Naive thymus-derived CD4-positive, alpha-beta T cell (primary cell): ENCODE measurements at places on chromosomes 16 and 17.
A peak's percentile ranks its signal among the peaks of the same experiment; 100 is the strongest.

GRCh38 chr17:2227025-2227699, 76.4 kb downstream of the SMG6 start:
- no peak for DNase-seq

GRCh38 chr17:7004398-7005253, 7.8 kb upstream of the RNASEK start:
- DNase-seq: peak; percentile 67

DNA sequence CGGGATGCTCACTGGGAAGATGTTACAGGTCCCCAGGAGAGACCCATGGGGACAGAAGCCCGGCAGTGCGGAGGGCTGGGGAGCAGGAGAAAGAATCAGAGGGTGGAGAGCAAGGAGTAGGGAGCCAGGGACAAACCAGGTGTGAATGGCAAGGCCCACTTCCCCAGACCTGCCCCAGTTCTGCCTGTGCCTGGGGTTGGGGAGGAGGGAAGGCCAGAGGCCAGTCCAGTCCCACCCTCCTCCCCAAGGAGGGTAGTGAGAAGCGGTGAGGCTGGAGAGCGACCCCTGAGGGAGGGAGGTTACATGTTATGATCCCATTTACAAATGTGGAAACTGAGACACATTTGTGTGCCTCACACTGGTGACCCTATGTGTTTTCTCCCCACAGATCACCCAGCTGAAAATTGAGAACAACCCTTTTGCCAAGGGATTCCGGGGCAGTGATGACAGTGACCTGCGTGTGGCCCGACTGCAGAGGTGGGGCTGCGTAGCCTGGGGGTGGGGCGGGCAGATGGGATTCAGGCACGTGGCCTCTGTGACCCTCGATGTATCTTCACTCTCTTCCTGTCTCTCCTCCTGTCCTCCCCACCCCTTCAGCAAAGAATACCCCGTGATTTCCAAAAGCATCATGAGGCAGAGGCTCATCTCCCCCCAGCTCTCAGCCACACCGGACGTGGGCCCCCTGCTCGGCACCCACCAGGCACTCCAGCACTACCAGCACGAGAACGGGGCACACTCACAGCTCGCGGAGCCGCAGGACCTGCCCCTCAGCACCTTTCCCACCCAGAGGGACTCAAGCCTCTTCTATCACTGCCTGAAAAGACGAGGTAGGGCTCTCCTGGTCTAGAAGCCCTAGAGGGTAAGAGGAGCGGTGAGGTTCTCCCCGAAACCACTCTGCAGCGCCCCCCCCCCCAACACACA, 27.5 kb downstream of the TBX4 start:
- no peak for DNase-seq

GRCh38 chr17:66549311-66549704, 246.9 kb downstream of the PRKCA start:
- no peak for DNase-seq

DNA sequence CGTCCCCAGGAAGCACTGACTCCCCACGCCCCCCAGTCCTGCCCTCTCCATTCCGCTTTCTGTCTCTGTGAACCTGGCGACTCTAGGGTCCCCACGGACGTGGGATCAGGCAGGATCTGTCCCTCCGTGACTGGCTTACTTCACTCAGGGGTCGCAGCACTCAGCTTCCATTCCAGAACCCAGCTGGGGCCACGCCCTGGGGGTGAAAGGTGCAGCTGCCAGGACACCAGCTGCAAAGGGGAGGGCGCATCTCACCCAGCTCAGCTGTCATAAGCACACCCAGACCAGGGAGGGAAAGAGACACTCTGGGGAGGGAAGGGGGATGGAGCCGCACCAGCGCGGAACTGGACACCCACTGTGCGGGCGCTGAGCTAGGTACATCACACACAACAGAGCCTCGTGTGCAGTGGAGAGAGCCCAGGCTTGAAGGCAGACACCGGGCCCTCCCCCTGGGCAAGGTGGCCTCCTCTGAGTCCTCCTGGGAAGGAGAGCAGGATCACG, 18.5 kb upstream of the HEXD start:
- DNase-seq: no peak

DNA sequence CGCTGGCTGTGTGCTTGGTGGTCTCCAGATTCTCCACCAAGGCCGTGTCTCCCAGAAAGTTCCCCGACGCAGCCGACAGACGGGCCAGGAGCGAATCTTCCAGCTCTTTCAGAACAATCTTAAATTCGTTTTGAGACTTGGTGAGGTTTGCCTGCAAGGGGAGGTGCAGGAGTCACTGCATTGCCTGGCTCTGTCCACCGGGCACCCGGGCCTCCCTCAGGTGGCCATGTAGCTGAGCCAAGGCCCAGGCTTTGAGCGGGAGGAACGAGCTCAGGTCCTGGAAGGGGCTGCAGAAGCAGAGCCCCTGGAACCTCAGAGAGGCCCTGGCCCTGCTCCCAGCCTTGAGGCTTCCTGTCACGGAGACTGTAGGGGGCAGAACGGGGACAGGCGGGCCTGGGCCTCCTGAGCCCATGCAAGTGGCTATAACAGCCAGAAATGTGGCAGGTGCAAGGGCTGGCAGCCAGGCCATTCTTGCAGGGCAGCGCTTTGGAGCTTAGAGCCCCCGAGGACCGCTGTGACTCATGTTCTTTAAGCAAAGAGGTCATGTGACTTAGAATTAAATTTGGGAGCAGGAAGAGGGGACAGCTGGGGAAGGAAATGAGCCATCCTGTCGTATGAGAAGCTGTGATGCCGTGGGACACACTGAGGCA, 72.4 kb downstream of the PGS1 start:
- DNase-seq: no peak

- DNase-seq: no peak
These were observed 38.5 kb downstream of the CTU2 start for GRCh38 chr16:88744577-88745521.

DNA sequence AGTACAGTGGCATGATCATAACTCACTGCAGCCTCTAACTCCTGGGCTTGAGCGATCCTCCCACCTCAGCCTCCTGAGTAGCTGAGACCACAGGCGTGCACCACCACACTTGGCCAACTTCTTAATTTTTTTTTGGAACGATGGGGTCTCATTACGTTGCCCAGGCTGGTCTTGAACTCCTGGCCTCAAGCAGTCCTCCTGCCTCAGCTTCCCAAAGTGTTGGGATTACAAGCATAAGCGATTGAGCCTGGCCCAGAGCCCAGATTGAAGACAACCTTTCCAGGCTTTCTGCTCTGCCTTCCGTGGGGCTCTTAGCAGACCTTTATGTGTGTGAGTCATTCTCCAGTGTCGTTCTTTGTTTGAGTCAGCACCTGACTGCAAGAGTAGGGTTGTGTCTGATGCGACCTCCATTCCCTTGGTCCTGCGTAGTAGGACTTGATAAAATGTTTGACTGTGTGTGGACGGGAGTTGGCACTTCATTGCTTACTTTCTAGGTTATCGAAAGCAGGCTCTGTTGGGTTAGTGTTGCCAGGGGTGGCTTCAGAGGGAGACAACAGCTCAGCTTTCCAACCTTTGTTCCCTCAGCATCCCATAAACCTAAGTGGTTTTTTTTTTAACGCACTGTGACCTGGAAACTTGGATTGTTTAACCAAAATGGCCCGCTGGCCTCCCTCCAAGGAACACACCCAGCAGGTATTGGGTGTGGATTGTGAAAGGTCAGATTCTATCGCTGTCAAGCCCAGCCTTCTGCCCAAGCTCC, 26.4 kb downstream of the EEF2K start:
- peak; percentile 28 for DNase-seq

DNA sequence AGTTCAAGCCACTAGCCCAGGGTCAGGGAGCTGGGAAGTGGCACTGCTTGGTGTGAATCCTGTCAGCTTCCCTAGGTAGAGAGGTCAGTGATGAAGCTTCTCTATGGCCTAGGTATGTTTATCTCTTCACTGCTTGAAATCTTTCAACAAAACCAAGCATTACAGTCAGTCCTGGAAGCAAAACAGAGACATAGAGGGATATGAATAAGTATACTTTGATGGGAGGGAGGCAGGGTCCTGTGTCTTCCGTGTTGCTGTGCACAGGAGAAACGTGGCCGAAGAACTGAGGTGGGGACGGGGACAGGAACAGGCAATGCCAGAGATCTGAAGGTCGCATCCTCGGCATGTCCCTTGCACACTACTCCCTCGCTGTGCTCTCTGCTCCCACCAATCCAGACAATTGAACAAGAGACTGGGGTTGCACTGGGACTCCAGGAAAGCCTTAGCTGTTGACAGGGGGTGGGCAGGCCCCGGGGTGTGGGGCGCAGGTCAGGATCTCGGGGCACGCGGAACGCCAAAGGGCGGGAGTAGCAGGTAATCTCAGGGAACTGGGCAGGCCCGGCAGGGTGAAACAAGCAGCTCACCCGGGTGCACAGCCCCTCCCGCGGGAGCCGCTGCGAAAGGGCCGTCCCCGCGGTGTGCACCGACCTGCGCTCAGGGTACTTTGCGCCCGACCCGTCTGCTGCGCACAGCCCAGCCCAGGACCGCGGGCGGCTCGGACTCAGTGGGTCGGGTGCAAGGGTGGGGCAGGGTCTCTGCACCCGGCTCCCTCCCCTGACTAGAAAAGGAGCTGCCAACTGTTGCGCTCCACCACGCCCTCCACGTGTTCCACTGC, at the start of gene MT1H:
Gene MT1H, plus strand, starts transcription at position 810 of the 835 bp plus-strand sequence. CDS start 71 bp downstream, outside the sequence.
- no peak for DNase-seq

DNA sequence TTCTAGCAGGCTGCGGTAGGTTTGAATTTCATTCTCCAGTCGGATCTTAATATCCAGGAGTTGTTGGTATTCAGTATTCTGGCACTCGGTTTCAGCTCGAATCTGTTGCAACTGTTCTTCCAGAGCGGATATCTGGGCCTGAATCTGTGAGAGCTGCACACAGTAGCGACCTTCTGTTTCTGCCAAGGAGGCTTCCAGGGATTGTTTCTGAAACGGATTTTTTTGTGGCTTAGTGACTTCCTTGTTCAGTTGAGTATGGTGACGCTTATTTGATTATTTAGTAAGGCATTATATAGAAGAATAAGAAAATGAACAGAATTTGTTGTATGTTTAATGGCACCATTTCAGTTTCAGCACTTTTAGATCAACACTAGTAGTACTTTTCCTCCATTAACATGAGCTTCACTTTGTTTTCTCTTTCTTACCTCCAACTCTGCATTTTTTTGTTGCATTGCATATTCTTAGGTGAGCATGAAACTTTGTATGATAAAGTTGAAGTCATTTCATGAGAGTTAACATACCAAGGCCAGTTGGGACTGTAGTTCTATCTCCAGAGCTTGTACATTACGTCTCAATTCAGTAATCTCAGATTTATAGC, 2.8 kb downstream of the KRT10 start:
- DNase-seq: no peak

DNA sequence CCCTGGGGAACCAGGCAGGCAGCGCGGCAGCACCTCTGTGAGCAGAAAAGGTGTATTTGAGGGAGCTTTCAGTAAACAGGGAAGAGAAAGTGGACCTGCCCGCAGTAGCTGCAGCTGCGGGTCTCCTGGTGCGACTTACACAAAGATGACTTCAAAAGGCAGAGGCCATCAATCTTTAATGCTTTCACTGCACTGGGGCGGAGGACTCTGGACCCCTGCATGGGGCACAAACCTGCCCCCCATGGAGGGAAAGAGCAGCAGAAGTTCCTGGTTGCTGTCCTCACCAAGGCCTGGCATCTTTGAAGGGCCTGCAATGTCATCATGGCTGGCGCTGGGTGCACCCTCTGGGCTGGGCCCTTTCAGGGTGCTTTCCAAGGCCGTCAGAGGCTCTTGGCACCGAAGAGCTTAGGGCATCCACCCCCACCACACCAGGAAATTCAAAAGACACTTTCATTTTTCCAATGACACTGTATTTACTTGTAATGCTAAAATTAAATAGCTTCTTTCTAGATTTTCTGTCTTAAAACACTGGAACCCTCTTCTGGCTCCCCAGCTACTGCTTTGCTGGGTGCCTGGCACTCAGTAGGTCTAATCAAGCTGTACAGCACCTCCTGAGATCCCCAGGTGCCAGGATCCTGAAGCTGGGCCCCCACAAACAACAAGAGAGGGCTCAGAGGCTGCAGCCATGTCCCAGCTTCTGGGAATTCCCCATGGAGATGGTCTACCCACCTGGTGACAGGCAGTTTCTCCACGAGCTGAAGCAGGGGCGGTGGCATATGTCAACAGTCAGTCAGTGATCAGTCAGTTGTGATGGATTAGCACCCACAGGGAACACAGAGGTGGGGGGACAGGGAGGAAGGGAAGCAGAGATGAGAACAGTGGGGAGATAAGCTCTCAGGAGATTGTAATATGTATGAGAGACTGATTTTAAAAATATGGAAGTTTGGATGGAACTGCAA, 2.1 kb upstream of the CACNG1 start:
- DNase-seq: no peak

GRCh38 chr16:21274172-21274726, 3.8 kb downstream of the CRYM start:
- no peak for DNase-seq

DNA sequence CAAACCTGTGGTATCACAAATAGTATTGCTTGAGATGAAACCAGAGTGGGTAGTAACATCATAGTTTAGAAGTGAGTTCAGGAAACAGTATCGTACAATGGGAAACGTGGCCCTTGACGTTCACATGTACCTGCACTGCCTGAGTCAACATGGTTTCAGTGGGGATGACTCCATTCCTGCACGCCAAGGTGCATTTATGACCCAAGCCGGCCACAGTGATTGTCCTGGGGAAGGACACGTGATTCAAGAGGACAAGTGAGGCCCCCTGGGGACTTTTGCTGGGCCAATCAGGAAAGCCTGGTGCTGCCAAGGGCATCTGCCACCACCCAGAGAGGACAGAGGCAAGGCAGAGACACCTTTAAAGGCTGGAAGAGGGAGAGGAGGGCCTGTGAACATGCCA, 119.2 kb downstream of the AXIN2 start:
- DNase-seq: no peak

- DNase-seq: peak; percentile 29
These were observed 12.5 kb downstream of the TOM1L2 start for GRCh38 chr17:17959520-17960361.

GRCh38 chr16:53744449-53744848, 40.5 kb downstream of the FTO start:
- DNase-seq: peak; percentile 63

DNA sequence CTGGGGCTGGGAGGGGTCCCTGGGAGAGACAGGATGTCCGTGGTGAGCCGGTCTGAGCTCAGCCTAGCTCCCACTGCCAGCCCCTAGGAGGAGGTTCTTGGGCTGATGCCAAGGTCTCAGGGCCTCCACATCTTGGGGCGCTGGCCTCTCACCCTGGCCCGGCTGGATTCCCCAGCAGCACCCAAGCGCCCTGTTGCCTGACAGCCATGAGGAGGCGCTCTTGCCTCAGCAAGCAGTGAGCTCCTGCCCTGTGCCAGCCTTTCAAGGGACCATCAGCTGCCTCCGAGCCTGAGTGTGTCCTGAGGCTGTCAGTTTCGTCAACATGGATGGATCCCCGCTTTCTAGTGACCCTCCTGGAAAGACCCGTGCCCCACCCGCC, 234.9 kb upstream of the CIBAR2 start:
- no peak for DNase-seq

GRCh38 chr16:66095676-66096075, 270.8 kb upstream of the CDH5 start:
- DNase-seq: no peak
